ENCODE measurements at places on chromosomes 12 and 14. TPM values are rescaled to one million over a fixed set of nuclear protein-coding genes. Genes with fewer than 3 reads are reported as not detected.

The OR2AP1 gene
- total RNA-seq, result not detected

The ADSS1 gene
- total RNA-seq, result 0.96 TPM

The FERMT2 gene
- total RNA-seq, result 1.6 TPM

The NANOG gene
- total RNA-seq, result not detected

The ALDH2 gene
- total RNA-seq, result 0.21 TPM

The TBX5 gene
- not detected for total RNA-seq

The OR4E2 gene
- not detected for total RNA-seq

The HOXC12 gene
- not detected for total RNA-seq

The REM2 gene
- total RNA-seq, result 0.33 TPM

The TSHR gene
- not detected for total RNA-seq

The HOTAIR gene
- total RNA-seq, result not detected

GRCh38 chr12:132354211-132354981, 25.0 kb upstream of the GALNT9 start:
- no peak for DNase-seq
- H3K27ac ChIP-seq, result no peak overlapping the region
- no peaks in the 10 kb centered on the region for H3K4me1 ChIP-seq
- H3K36me3 ChIP-seq, result no peaks in the 10 kb centered on the region
- no peak overlapping the region for H3K4me3 ChIP-seq

GRCh38 chr14:75409316-75410205, 18.3 kb upstream of the JDP2 start:
- no peak overlapping the region for H3K4me3 ChIP-seq
- no peaks in the 10 kb centered on the region for H3K4me1 ChIP-seq
- H3K27ac ChIP-seq, result no peak overlapping the region
- DNase-seq, result no peak
- no peaks in the 10 kb centered on the region for H3K36me3 ChIP-seq

DNA sequence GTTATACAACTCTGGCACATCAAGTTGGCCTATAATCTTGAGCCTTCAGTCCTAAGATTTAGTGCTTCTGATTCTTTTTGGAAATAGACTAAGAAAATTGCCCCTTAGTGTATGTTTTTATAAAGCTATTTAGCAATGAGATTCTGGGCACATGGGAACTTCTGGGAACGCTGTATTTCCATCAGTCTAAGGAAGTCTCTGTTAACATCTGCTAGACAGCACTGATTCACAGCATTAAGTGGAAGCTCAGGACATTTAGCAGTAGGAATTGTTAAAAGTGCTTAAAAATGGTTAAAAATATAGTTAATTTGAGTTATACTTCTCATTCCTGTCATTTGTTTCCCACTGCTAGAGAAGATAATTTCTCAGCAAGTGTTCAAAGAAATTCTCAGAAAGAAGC, 579.1 kb downstream of the SLC16A7 start:
- no peaks in the 10 kb centered on the region for H3K27me3 ChIP-seq
- no peaks in the 10 kb centered on the region for H3K36me3 ChIP-seq
- no peaks in the 10 kb centered on the region for H3K4me1 ChIP-seq
- H3K27ac ChIP-seq, result no peak overlapping the region
- H3K4me3 ChIP-seq, result no peak overlapping the region

- no peaks in the 10 kb centered on the region for H3K36me3 ChIP-seq
- H3K4me1 ChIP-seq, result peaks cover 11% of the 10 kb centered on the region
- H3K27ac ChIP-seq, result peak overlapping the region; percentile 37
- peaks cover 23% of the 10 kb centered on the region for H3K27me3 ChIP-seq
- peak; percentile 75 for DNase-seq
Measured at GRCh38 chr14:68627868-68628604, 164.8 kb downstream of the ZFP36L1 start.

GRCh38 chr12:77625441-77625840, 205.3 kb upstream of the NAV3 start:
- no peak for DNase-seq
- H3K36me3 ChIP-seq, result no peaks in the 10 kb centered on the region
- no peaks in the 10 kb centered on the region for H3K4me1 ChIP-seq
- no peak overlapping the region for H3K4me3 ChIP-seq
- no peak overlapping the region for H3K27ac ChIP-seq

GRCh38 chr12:6958609-6959057, 7.5 kb downstream of the PTPN6 start:
- peaks cover 74% of the 10 kb centered on the region for H3K36me3 ChIP-seq
- H3K4me1 ChIP-seq, result peaks cover 76% of the 10 kb centered on the region
- peak overlapping the region; percentile 90 for H3K4me3 ChIP-seq
- no peaks in the 10 kb centered on the region for H3K27me3 ChIP-seq
- DNase-seq, result no peak

DNA sequence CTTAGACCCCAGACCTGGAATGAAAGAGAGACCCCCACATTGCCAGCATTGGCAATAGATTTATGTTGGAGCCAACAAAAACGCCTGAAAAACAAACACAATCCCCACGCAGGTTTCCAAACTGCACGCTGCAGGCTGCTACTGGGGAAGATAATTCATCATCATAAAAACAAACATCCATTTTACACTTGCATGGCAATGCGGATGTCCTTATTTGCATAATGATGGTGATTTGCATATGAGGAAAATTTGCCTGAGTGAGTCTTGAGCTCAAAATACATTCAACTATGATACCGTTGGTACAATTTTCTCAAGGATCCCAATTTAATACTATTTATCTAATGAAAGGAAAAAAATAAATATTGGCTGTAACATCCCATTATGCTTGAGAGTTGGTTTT, 33.6 kb upstream of the TMEM132D start:
- no peak for DNase-seq
- H3K4me1 ChIP-seq, result no peaks in the 10 kb centered on the region
- no peak overlapping the region for H3K27ac ChIP-seq
- no peak overlapping the region for H3K4me3 ChIP-seq
- H3K36me3 ChIP-seq, result no peaks in the 10 kb centered on the region

DNA sequence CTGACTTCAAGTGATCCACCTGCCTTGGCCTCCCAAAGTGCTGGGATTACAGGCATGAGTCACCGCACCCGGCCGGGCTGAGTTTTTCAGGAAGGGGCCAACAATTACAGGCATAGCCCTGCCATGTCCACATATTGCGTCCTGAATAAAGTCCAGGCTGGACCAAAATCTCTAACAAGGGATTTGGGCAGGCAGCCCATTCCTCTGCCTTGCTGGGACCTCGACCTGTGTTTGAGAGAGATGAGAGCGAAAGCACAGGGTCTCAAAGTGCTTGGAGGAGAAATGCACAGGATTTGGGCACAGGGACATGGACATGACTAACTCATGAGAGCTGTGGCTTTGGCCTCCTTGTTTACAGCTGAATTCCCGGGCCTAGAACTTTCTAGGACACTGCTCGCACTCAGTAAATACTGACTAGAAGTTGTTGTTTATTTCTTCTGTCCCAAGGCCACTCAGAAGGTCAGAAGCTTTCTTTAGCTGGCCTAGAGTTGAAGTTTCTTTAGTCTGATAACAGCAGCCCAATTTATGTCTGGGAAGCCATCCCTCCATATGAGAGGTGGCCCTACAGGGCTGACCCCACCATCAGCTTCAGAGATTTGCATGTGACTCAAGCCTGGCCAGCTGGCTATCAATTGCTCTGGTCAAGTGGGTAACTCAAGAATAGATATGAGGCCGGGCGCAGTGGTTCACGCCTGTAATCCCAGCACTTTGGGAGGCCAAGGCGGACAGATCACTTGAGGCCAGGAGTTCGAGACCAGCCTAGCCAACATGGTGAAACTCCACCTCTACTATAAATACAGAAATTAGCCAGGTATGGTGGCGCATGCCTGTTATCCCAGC, 11.7 kb downstream of the CAMKK2 start:
- no peak overlapping the region for H3K4me3 ChIP-seq
- no peaks in the 10 kb centered on the region for H3K27me3 ChIP-seq
- peaks cover 4% of the 10 kb centered on the region for H3K4me1 ChIP-seq
- H3K27ac ChIP-seq, result no peak overlapping the region

DNA sequence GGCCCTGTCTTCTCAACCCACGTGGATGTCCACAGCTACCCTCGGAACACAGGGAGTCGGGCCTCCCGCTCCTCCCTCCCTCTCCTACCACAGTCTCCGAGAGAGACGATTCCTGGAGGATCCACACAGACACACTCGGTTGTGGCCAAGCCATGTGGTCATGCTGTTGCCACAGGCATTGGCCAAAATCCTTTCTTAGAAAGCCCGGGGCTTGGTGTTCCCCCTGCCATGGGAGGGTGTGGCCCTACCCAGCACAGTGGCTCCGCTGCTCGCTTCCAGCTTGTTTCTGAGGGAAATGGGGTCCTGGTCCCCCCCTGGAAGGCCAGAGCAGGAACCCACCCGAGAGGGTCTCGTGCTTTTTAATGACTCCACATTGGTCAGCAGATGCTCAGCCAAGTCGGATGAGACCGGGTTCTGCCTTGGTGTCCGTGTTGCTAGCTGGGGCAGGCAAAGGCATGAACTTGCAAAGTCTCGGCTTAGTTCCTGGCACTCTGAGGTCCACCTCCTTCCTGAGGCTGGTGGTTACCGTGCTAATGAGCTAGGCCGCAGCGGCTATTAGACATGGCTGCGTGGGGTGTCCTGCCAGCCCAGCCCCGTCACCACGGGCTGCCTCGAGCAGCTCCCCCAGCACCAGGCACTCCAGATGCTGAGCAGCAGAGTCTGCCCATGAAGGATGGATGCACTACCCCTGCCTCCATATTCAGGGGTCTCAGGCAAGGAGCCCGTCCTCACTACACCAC, 46.8 kb upstream of the MEG3 start:
- no peak overlapping the region for H3K4me3 ChIP-seq
- no peaks in the 10 kb centered on the region for H3K36me3 ChIP-seq
- no peak for DNase-seq
- H3K27me3 ChIP-seq, result no peaks in the 10 kb centered on the region
- no peaks in the 10 kb centered on the region for H3K4me1 ChIP-seq

- no peak for DNase-seq
- H3K27me3 ChIP-seq, result no peaks in the 10 kb centered on the region
- peaks cover 53% of the 10 kb centered on the region for H3K36me3 ChIP-seq
Measured at GRCh38 chr14:71647086-71647784, 285.0 kb upstream of the RGS6 start.

- H3K4me3 ChIP-seq, result no peak overlapping the region
- no peak for DNase-seq
- H3K27me3 ChIP-seq, result no peaks in the 10 kb centered on the region
- no peaks in the 10 kb centered on the region for H3K36me3 ChIP-seq
Measured at GRCh38 chr12:80460972-80461371, 16.9 kb downstream of the PTPRQ start.

- H3K4me3 ChIP-seq, result no peak overlapping the region
- H3K27ac ChIP-seq, result no peak overlapping the region
- H3K4me1 ChIP-seq, result no peaks in the 10 kb centered on the region
- no peaks in the 10 kb centered on the region for H3K27me3 ChIP-seq
- no peaks in the 10 kb centered on the region for H3K36me3 ChIP-seq
- no peak for DNase-seq
Measured at GRCh38 chr14:53510281-53510912, 357.3 kb upstream of the DDHD1 start.

- no peak overlapping the region for H3K27ac ChIP-seq
- H3K27me3 ChIP-seq, result no peaks in the 10 kb centered on the region
- no peak overlapping the region for H3K4me3 ChIP-seq
- H3K4me1 ChIP-seq, result peaks cover 5% of the 10 kb centered on the region
Measured at GRCh38 chr12:117347588-117347987, 13.8 kb downstream of the NOS1 start.

- peak overlapping the region; percentile 93 for H3K27ac ChIP-seq
- H3K4me1 ChIP-seq, result peaks cover 62% of the 10 kb centered on the region
- H3K4me3 ChIP-seq, result peak overlapping the region; percentile 97
- peak; percentile 86 for DNase-seq
Measured at GRCh38 chr12:6792522-6793201, 3.3 kb downstream of the CD4 start.

DNA sequence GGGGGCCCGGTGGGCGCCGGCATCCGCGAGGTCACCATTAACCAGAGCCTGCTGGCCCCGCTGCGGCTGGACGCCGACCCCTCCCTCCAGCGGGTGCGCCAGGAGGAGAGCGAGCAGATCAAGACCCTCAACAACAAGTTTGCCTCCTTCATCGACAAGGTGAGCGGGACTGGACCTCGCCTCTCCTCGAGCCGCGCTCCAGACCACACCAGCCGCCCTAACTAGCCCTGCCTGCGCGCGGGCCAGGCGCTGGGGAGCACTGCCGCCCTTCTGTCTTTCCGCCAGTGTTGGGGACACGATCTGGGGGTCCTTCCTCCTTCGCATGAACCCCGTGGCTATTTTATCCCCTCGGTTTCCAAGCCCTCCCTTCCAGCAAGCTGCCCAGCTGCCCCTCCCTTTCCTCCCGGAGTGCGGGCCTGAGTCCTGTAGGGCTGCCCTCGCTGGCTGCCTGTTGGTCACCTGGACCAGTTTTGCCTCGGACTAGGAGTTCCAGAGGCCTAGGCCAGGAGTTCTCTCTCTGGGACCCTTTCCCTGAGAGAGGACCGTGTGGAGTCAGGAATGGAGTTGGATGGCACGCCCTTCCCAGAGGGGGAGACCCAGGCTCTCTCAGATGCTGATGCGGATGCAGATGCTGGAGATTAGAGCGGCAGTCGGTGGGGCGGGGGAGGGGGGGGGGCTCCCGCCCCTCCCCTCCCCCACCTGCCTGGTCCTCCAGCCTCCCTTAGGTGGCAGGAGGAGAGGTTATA, 592 bp downstream of the KRT7 start:
- no peak overlapping the region for H3K27ac ChIP-seq
- no peak for DNase-seq
- H3K36me3 ChIP-seq, result no peaks in the 10 kb centered on the region
- peaks cover 4% of the 10 kb centered on the region for H3K4me1 ChIP-seq
- no peak overlapping the region for H3K4me3 ChIP-seq

DNA sequence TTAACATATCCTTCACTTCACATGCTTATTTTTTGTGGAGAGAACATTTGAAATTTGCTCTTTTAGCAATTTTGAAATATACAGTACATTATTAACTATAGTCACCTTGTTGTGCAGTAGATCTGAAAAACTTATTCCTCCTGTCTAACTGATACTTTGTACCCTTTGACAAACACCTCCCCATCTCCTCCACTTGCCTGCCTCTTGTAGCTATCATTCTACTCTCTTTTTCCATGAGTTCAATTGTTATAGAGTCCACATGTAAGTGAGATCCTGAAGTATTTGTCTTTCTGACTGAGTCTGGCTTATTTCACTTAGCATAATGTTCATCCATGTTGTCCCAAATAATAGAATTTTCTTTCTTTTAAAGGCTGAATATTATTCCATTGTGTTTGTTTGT, 9.5 kb upstream of the SERPINA6 start:
- H3K36me3 ChIP-seq, result no peaks in the 10 kb centered on the region
- DNase-seq, result no peak
- H3K4me3 ChIP-seq, result no peak overlapping the region
- H3K27me3 ChIP-seq, result peaks cover 22% of the 10 kb centered on the region
- no peaks in the 10 kb centered on the region for H3K4me1 ChIP-seq

DNA sequence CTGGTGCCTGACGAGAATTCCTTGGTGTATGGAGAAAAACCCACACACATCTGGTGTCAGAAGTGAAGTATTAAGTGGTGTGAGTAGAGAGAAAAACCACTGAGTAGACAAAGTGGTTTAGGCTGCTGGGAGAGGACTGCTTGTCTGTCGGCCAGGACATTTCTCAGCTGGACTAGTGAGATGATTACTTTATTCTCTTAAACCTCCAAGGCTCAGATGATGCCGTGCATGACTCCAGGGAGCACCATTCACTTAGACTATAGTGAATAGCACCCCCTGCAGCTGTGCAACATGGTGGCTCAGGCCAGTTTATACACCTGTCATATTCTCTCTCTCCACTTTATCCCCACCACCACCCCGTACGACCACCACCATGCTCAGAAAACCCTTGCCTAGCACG, 28.5 kb upstream of the NFYB start:
- no peak for DNase-seq
- H3K27me3 ChIP-seq, result peaks cover 8% of the 10 kb centered on the region
- H3K36me3 ChIP-seq, result no peaks in the 10 kb centered on the region

- peaks cover 66% of the 10 kb centered on the region for H3K4me1 ChIP-seq
- no peaks in the 10 kb centered on the region for H3K27me3 ChIP-seq
- DNase-seq, result peak; percentile 65
- peaks cover 31% of the 10 kb centered on the region for H3K36me3 ChIP-seq
- H3K27ac ChIP-seq, result peak overlapping the region; percentile 95
- H3K4me3 ChIP-seq, result peak overlapping the region; percentile 74
Measured at GRCh38 chr14:91250912-91251311, 6.4 kb upstream of the GPR68 start.
